ENCODE measurements at places on chromosomes 4 and X.

GRCh38 chrX:20753076-20753475, 486.4 kb upstream of the RPS6KA3 start:
- no peak for DNase-seq

- no peak for DNase-seq
These were observed 2067.3 kb upstream of the AGA start for GRCh38 chr4:179509489-179509888.

DNA sequence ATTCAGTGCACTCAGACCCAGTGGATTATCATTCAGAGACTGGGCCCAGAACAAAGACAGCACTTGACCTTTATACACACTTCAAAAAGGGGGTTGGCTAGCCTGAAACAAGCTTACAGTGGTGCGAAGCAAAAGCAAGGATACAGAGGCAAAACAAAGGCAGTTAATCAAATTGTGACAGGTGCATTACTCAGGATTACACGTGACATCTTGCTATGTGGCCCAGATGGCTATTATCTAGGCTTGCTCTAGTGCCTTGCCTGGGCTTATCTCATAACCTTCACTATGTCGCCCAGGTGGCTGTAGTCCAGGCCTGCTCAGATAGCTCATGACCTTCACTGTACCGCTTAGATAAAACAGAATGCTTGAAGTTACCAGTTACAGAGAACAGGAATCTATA, 1092.1 kb upstream of the PRKX start:
- no peak for DNase-seq

- no peak for DNase-seq
These were observed 14.4 kb upstream of the SEPSECS start for GRCh38 chr4:25174674-25175073.

DNA sequence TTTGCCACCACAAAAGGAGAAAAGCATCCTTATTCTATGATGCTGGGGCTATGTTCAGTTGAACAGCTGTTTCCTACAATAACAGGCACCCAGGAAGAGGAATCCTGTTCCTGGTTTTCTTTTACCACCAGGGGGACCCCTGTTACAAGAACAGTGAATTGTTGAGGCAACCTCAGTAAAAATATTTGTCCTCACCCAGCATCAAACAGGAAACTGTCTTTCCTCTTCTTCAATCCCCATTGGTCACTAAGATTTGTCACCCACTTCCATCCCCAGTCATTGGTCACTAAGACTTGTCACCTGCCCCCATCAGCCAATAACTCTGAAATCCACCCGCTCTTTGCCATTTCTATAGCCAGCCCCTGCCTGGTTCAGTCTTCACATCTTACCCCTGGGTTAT, 143.5 kb upstream of the GALNT7 start:
- DNase-seq, result no peak

DNA sequence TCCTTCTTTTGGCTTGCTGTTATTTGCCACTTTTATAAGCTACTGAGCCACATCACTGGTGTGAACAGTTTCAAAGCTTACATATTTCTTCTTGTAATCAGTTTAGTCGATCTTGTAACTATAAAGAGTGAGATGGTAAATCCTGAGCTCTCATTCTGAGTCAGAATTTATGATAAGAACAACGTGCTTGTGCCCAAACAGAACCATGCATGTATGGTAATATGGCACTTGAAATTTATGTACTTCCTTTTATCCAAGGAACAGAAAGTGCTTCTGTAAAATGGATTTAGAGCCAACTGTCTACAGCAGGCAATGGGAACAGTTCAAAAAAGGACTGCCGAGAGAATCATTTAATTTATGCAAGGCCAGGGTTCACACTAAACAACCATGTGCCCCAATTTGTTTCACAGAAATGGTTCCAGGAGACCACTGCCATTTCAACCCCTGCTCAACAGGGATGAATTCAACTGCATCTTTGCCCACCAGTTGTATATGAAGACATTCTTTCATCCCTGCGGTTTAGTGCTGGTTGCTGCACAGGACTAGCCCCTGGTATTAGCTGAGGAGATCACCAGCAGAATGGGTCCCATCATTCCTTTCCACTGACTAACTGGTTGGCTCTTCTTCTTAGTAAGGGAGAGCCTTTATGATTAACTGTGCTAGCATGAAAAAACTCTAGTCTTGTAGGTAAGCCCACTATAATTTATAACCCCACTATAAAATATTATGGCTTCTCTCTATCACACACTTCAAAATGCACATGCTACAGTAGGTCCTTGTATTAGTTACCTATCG, 162.9 kb upstream of the PGRMC2 start:
- no peak for DNase-seq

GRCh38 chr4:88035292-88035691, 27.9 kb downstream of the PKD2 start:
- no peak for DNase-seq

GRCh38 chr4:69793732-69794131, 33.3 kb upstream of the SULT1B1 start:
- DNase-seq, result no peak

DNA sequence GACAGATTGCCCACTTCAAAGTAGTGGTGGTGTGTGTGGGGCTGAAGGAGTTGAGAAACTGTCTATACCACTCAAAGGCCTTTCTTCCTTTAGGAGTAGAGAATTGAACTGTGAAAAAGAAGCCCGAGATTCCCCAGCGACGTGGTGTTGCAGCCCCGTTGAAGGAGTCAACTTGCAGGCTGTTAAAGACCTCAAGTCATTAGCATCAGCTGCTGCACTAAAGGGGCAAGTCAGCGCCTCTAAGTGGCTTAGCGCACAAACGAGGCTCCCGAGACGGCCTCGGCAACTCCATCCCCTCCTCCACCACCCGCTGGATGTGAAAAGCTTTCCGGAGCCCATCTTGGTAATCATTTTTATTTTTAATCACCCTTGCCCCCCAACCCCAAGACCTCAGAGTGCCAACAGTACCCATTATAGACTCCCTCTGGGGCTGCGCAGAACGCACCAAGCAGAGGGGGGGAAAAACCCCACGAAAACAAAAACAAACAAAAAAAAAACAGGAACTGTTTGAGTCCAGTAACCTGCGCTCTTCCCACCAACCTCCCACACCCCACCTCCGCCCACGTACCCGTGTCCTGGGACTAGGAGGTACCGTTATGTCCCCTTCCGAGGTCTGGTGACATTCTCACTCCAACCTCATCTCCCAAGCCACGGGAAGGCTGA, 913 bp upstream of the PRDM8 start:
- no peak for DNase-seq

- no peak for DNase-seq
These were observed 120.7 kb downstream of the NEXMIF start for GRCh38 chrX:74804574-74804973.

GRCh38 chr4:94348666-94349065, 6.0 kb upstream of the HPGDS start:
- DNase-seq, result no peak

DNA sequence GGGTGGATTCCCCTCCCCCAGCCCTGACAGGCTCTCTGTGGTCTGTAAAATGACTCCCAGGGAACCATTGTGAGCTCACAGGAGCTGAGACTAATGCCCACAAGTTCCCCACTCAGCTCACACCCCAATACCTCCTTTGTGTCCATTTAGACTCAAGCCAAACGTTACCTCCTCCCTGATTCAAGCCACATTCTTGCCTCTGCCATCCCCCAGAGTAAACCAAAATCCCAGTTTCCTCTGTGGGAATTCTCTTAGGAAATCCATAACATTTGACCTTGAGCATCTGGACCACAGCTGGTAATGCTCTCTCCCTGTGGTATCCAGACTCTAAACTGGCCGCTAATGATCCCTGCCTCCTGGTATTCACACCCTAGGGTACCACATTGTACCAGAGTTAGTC, 26.3 kb upstream of the KDM5C start:
- no peak for DNase-seq

DNA sequence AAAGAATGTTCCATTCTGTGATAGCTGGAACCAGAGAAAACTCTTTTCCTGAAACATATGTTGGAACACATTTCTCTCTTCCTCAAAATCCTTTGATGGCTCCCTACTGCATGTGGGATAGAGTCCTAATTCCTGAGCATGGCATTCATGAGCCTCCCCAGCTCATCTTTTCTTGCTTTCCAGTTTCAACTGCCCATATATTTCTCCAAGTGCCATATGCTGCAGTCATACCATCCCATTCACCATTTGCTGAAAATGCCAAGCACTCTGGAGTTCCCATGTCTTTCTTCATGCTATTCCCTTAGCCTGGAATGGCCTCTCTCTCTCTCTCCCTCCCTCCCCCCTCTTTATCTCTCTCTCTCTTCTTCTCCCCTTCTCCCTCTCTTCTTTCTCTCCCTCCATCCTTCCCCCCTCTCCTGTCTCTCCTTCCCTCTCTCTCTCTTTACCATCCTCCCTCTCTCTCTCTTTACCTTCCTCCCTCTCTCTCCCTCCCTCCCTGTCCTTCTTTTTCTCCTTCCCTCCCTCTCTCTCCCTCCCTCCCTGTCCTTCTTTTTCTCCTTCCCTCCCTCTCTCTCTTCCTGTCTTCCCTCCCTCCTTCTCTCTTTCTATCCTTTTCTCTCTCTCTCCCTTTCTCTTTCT, 134.1 kb upstream of the GPC4 start:
- DNase-seq, result no peak

GRCh38 chr4:155042014-155042413, 166.4 kb upstream of the NPY2R start:
- DNase-seq, result no peak

DNA sequence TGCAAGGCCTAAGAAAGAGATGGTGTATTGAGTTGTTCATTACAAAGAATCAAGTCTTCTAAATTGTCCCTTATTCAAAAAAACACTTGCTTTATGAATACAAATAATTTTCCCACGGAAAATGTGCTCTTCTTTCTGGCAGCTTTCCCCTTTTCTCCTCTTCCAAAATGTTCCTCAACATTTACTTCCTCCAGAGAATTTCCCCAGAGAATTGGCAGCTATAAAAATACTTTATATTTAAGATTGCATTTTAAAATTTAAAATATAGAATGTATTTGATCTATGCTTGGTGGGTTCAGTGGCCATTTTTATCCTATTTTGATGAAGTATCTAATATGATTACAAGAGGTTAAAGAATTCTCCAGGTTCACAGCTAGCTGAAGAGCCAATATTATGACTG, 521.0 kb downstream of the IQCM start:
- DNase-seq, result no peak

DNA sequence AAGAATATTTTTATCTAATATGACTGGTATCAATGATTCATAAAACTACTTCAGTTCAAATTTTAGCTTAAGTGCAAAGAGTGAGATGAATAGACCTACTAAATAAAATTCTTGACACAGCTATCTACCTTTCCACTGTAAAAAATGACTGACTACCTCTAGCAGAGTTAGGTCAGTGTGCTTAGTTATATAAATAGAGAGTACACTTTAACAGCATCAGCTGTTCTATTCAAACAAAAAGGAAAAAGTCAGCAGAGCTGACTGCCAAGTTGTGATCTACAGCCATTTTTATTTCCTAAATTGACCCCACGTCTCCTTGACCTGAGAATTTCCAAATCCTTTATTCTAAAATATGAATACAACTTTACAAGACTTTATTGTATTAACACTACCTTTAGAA, 262.4 kb downstream of the CAMK2D start:
- DNase-seq, result no peak

DNA sequence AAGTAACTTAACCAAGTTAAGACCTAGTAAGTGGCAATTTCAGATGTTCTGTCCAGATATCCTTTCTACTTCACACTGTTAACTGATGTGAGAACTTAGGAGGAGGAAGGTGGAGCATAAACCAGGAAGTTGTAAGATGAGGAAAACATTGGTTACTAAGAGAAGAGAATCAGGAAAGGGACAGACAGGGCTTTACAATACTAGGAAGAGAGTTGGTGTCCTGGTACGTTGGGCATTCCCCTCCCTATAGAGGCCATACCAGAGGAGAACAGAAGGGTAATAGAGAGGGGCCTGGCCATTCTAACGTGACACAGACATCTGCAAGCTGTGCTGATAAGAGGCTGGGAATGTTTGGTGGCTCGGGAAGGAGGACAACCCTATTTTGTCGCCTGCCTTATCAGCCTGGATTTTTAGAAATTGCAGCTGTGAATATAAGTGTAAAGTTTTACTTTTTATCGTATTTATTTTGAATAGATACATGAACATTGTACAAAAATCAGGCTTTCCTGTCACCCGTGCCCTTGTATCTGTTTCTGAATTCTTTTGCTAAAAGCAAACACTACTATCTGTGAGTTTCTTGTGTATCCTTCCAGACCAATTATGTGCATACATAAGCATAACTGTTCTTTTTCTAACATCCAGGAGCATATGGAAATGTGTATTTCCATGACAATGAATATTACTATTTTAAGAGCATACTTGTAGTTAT, 53.5 kb upstream of the HPRT1 start:
- no peak for DNase-seq

GRCh38 chr4:177051473-177052060, 258.1 kb upstream of the NEIL3 start:
- no peak for DNase-seq

- no peak for DNase-seq
These were observed 110.0 kb downstream of the PSAPL1 start for GRCh38 chr4:7324651-7325121.

- DNase-seq, result no peak
These were observed 42.2 kb downstream of the PPM1K start for GRCh38 chr4:88242144-88242543.

- no peak for DNase-seq
These were observed 69.2 kb downstream of the NOCT start for GRCh38 chr4:139084804-139085093.

GRCh38 chrX:31323658-31324057, 251.8 kb upstream of the FTHL17 start:
- DNase-seq, result no peak

Data from cerebellar nuclear complex (tissue), 1 donor.